M059J (cell line): ENCODE measurements at places on chromosomes 7 and 10. TPM values are rescaled to one million over a fixed set of nuclear protein-coding genes. Genes with fewer than 3 reads are reported as not detected.

GRCh38 chr7:4074407-4074806 is 607.7 kb upstream of the FOXK1 start:
- DNase-seq, result no peak

GRCh38 chr10:90614631-90615030 is 243.2 kb downstream of the HTR7 start:
- peak; percentile 3 for DNase-seq

- DNase-seq, result no peak
These were observed 244.4 kb downstream of the FANK1 start for GRCh38 chr10:126140746-126141273.

GRID1 gene
- total RNA-seq, result not detected in 2 replicates

DNA sequence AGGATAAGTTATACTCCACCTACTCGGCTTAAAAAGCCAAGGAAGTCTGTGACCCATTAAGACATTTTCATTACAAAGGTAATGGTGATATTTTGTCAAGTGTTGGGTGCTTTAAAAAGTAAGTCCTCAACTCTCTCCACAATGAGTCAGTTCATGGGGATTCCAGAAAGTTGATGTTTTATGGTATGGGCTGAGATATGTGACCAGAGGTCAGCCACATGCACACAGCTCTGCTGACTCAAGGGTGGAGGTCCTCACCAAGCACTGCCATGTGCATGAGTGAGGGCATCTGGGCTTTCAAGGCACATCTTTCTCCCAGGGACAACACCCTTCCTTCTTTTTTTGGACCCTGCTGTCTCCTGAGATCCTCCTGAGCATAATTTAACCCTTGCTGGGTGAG is 292.9 kb downstream of the PTEN start:
- DNase-seq, result peak; percentile 77

- peak; percentile 94 for DNase-seq
These were observed 185.7 kb upstream of the AUTS2 start for GRCh38 chr7:69412331-69413146.

DNA sequence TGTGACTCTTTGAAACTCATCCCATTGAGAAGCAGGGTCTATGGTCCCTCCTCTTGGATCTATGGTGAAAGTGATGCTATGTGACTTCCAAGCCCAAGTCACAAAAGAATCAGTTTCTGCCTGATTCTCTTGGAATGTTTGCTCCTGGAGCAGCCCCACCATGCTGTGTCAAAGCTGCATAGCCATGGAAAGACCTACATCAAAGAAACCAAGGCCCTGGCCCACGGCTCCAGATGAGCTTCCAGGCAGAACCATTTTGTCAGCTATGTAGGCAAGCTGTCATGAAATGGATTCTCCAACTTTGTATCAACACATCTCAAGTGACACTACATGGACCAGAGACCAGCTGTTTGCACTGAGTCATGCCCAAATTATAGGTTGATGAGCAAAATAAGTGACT is 77.0 kb downstream of the AASS start:
- DNase-seq, result no peak

DNA sequence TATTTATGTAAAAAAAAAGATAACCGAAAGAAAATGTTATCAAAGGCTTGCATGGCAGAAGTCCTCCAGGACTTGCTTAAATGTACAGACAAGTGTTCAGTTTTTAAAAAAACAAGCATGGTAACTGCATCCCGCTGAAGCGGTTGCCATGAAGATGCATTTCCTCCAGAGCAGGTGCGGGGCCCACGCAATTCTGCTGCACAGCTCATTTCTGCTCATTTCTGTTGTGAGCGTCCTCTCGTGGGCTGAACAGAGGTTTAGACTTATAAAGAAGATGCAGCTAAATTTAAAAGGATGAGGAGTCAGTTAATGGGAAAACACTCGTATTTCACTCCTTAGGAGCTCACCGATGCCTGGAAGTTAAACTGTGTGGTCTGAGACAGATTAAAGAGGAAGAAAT is 247.6 kb downstream of the DNAJB6 start:
- no peak for DNase-seq

GARIN1A gene
- 0.02 and 0.07 TPM in 2 replicates for total RNA-seq
